ENCODE measurements at places on chromosomes 6 and 20.
A peak's percentile ranks its signal among the peaks of the same experiment; 100 is the strongest.

DNA sequence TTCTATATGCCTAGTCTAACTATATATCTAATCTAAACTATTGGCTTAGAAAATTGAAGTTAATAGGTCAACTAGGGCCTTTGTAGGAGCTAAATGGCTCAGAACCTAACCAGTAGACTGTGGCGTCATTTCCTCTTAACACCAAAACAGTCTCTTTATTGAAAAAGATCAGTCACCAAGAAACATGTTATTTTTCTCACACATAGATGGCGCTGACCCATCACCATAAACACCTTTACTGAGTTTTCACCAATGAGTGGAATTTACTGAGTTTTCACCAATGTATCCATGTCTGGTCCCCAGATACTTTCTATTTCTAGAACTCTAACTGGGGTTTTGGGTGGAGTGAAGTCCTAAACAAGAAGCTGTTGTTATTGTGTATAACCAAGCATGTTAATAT is 636.0 kb downstream of the BCKDHB start:
- peak; percentile 64 for DNase-seq

DNA sequence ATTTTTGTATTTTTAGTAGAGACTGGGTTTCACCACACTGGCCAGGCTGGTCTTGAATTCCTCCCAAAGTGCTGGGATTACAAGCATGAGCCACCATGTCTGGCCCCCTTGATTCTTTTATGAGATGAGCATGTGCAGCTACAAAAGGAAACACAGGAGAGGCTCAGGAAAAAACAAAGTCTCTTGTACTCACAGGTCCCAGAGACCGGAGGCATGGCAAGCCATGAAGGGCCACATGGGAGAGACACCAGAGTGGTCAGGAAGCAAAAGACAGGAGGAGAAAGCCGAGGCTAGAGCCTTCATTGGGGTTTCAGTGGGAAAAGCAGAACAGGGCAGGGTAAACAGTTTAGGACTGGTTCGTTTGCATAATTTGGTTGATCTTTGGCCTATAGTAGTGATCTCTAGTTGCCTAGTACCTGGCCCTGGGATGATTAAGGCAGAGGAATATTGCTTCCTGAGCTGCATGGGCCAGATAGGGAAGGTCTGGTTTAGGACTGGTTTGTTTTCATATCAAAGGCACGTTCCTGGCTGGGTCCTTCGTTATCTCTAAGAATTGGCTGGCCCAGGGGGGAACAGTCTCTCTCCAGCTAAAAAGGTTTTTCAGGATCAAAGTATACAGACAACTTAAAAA is 48.2 kb upstream of the PRND start:
- DNase-seq = no peak

GRCh38 chr20:18138639-18139583 is 1.2 kb downstream of the KAT14 start:
- DNase-seq = peak; percentile 15

GRCh38 chr6:119330520-119331113 is 18.9 kb downstream of the MAN1A1 start:
- no peak for DNase-seq

DNA sequence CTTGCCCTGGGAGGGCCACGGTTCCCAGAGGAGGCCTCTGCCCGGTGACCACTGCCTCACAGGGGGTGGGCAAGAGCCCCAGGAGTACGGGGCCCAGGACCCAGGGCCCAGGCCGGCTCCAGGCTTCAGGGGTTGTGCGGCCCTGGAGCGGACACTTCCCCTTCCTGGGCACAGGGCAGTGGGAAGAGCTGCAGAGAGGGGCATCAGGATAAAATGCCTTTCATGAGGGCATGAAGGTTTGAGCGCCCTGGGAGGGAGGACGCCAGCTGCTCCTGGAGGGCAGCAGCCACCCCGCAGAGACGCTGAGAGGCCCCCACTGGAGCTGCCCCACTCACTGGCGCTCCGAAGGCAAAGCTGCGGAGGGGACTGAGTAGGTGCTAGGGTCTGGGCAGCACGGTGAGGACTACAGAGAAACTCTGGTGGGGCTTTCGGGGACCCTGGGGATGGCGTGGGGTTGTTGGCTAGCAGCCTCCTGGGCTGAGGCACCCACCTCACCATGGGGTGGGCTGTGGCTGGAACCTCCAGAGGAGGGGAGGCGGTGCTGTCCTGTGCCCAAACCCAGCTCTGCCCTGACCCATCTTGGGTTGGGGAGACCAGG is 10.4 kb downstream of the LAMA5 start:
- no peak for DNase-seq
